Inflammatory macrophage treated with lipopolysaccharide for 1 hour (primary cell): ENCODE measurements at places on chromosomes 4 and X.

- DNase-seq = no peak
Measured at GRCh38 chr4:22473268-22473667, 42.6 kb downstream of the ADGRA3 start.

- DNase-seq = no peak
Measured at GRCh38 chr4:101153653-101154052, 193.7 kb downstream of the PPP3CA start.

DNA sequence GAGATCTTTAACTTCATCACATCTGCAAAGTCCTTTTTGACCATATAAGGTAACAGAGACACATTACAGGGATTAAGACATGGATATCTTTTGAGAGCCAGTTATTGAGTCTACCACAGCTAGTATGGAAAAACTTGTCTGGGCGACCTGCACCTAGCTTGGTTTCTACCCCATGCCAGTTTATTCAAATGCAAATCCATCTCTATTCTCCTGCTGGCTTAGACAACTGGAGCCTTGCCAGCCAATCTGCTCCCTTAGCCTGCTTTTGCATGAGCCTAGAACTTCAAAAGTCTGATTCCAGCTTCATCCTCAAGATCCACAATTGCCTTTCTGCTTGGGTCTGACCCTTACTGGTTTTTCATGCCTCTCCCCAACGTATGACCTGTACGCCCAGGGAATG lies 212.0 kb upstream of the AFF2 start:
- no peak for DNase-seq

DNA sequence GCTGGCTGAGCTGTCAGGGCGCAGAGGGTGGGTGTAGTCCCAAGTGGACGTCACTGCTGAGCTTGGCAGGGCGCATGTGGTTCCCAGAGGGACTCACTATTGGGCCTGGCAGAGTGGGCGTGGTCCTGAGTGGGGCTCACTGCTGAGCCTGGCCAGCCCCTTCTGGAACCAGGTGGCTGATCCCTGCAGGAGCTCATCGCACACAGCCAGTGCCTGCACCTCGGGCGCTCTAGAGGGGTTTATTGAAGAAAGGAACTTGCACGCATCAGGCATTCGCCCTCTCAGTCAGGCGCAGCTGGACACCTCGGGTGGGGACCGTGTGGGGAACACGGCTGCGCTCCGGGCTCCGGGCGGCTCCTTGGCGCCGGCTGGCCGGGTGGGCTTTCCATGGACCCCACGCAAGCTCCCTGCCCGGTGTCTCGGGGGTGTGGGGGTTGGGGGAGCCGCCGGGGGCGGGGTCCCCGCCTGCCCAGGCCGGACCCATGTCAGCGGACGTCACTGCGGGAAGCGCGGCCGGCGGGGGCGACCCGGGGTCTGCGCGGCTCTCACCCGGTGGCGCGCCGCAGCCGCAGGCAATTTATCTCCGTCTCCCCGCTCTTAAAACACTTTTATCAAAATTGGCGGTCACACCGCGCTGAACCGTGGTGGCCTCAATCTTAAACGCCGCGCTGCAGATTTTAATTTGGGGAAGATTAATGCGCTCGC lies 65.4 kb upstream of the NKX1-1 start:
- no peak for DNase-seq

- DNase-seq = no peak
Measured at GRCh38 chrX:138886769-138887168, 175.3 kb upstream of the FGF13 start.

DNA sequence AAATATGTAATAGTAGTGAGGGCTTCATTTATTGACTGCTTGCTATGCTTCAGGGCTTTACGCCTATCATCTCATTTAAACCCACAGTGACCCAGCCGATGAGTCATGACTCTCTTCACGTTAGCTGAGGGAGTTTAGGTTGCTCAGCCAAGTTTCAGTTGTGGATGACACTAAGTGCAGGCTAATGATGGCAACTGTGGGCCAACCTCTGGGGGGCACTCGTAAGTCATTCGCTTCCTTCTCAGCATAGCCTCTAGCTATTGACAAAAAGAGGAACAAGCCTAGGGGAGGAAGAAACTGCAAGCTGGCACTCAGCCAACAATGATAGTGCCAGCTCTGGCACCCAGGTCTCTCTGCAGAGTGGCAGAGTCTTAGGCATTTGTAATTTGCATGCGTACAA lies 325.0 kb downstream of the ARHGAP10 start:
- peak; percentile 94 for DNase-seq

GRCh38 chr4:152197211-152197610 lies 338.7 kb downstream of the FBXW7 start:
- no peak for DNase-seq

DNA sequence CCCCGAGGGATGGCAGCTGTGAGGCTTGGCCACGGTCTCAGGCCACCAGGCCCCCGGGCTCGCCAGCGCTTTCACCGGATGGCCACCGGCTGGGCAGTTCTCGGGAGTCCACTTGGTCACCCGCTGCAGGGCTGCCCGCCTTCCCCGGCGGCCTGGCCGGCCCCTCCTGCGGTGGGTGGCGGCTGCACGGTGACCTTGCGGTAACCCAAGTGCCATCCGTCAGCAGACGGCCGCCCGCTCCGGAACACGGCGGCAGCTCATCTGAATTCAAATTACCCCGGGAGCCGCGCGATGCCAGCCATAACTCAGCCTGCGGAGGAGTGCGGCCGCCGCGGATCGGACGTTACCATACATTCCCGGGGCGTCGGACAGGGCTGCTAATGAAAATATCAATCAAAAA lies 60.7 kb downstream of the FAM53A start:
- DNase-seq = no peak

DNA sequence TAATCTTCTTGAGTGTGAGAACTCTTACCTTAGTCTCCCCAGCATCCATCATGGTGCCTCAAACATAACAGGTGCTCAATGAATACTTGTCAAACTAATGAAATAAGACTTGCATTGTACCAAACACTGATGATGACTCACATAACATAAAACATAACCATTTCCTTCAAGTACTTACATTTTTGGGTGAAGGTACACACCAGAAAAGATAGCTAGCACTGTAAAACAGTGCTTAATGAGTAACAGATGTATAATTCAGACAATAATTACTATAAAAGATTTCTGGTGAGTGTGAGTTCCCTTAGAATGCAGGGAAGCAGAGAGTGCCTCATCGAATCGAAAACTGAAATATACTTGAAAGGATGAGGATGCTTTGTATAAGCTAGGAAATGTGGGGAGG lies 70.1 kb upstream of the HCCS start:
- no peak for DNase-seq

DNA sequence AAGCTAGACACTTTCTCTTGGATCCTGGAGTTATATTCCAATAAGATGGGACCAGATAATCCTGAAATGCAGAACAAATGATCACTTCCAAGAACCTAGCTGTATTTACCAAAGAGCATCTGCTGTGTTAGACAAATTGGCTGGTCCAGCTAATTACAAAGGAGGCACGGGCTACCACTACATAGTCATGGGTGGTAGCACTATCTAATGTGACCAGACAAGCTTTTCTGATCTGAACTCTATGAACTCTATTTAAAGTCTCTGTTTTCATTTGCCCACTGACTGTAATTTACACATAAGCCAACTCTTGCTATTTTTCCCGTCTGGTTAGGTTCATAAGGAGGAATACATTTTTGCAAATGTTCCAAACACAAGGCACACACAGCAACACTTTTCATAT lies 34.6 kb downstream of the LNX1 start:
- no peak for DNase-seq

DNA sequence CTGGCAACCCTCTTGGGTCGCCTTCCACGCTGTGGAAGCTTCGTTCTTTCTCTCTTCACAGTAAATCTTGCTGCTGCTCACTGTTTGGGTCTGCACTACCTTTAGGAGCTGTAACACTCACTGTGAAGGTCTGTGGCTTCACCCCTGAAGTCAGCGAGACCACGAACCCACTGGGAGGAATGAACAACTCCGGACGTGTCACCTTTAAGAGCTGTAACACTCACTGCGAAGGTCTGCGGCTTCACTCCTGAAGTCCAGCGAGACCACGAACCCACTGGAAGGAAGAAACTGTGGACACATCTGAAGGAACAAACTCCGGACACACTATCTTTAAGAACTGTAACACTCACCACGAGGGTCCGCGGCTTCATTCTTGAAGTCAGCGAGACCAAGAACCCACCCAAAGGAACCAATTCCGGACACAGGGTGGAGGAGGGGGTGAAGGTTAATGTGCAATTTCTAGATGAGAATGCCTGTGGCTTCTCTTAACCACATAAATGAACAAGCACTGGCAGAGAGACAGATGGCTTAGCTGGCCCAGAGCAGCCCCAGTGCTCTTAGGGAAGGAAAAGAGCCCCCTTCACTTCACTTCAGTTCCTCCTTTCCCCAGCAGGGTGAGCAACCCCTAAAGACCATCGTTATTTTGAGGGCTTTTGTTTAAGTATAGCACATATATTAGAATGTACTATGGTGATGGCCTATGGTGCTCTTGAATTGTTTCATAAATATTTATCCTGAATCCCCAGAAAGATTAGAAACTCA lies 73.0 kb downstream of the LUZP4 start:
- DNase-seq = no peak

- peak; percentile 29 for DNase-seq
Measured at GRCh38 chr4:184030036-184030435, 124.9 kb downstream of the STOX2 start.

- DNase-seq = peak; percentile 53
Measured at GRCh38 chr4:113899271-113900070, 80.0 kb downstream of the ARSJ start.

- DNase-seq = peak; percentile 8
Measured at GRCh38 chrX:78624962-78625909, 33.9 kb downstream of the RTL3 start.

DNA sequence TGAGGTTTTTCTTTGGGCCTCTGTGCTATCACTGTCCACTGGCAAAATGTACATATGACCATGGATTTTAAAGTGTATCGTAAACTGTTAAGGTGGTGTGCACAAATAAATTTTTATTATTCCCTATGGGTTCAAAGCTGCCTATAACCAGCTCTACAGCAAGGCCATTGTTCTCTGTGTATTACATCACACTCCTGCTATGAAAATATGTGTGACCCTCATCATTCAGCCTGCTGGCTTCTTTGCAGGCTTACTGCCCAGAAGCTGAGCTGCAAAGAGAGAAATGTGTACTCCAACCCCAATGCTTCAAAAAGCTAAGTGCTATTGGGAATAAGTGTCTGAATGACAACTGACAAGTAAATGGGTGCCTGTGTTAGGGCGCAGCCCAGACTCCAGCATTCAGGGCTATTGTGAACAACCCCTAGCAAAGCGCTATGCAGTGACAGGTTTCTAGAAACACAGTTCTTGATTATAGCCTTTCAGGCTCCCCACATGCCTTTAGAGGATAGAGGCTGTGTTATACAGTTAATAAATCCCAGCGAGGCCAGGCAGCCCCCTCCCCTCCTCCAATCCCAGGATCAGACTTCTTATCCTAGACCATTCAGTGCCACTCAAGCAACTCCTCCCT lies 220.4 kb upstream of the RADX start:
- no peak for DNase-seq

DNA sequence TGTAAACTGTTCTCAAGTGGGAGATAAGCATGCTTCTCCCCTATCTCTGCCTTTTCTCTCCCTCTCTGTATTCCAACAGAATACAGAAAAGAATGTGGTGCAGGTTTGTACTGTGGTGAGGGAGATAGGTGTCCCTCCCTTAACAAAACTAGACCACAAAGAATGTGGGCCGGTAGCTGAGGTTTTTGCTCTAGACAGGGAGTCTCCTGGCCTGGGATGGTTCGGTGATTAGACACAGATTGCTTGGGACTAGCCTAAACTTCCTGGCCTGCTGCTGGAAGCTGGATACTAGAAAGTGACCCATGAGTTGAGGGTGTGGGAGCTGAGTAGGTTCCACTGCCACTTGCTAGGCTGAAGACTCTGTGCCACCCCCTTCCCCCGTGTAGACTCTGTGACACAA lies 143.0 kb downstream of the CXXC4 start:
- DNase-seq = no peak

GRCh38 chrX:139008185-139008584 lies 296.7 kb upstream of the FGF13 start:
- DNase-seq = no peak

DNA sequence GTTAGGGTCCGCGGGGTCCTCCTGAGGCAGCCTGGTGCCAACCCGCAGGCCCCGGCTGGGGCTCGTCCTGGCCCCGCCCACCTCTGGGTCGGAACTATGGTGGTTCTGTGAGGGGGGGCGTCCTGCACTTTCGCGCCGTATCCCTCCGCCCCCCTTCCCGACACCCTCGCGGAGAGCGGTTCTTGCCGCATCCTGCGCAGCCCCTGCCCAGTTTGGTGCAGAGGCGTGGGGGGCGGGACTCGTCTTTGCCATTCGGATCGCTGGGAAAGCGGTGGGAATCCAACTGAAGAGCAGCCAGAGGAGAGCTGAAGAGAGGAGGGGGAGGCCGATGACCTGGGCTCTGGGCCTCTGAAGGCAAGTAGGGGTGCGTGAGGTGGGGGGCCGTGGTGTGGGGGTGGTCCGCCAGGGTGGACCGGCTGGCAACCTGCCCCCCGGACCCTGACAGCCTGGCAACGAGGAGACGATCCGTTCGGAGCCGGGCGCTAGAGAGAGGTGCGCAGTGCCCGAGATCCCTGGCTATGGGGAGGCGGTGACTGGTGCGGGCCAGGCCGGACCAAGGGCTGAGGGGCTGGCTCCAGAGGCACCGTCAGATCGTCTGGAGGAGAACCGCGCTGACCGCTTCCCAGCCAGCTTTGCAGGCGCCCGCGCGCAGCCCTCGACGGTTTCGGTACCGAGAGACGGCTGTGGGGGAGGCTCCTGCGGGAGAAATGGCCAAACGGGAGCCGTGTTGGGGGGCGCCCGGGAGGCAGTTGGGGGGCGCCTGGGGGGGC lies at the start of gene GPRASP1:
Gene GPRASP1 (plus strand): TSS at position 242 of the 770 bp plus-strand sequence. CDS start 2,431 bp downstream, outside the sequence.
- DNase-seq = no peak

DNA sequence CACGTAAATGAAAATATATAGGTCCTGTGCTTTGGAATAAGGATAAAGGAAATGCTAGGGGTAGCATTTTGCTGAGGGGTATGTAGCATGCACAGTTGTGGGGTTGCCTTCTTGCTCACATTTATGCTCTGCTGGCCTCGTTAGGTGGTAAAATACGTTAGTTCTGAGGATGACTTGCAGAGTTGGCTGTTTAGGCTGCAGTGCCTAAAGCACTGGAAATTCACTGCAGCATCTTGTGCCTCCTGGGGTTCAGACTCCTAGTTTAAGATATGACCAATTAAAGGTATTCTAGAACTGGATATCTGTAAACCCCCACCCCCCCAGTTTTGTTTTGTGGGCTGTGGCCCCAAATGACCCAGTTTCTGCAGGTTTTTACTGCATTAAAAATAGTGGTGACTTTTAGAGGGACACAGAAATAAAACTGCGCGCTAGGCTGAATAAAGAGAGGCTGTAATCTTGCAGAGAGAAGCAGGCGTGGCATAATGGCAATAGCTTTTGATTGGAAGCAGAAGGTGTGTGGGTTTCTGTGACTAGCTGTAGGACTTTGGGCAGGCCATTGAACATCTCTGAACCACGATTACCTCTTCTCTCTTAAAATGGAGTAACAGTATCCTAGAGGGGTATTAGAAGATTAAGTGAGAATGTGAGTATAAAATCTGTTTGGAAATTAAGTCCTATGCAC lies 79.3 kb downstream of the REPS2 start:
- DNase-seq = no peak

- no peak for DNase-seq
Measured at GRCh38 chrX:135923353-135923752, 29.8 kb downstream of the SAGE1 start.
